ENCODE measurements at places on chromosomes 5 and 9.

- no peak for DNase-seq
Measured at GRCh38 chr9:4116723-4117460, 183.0 kb downstream of the GLIS3 start.

DNA sequence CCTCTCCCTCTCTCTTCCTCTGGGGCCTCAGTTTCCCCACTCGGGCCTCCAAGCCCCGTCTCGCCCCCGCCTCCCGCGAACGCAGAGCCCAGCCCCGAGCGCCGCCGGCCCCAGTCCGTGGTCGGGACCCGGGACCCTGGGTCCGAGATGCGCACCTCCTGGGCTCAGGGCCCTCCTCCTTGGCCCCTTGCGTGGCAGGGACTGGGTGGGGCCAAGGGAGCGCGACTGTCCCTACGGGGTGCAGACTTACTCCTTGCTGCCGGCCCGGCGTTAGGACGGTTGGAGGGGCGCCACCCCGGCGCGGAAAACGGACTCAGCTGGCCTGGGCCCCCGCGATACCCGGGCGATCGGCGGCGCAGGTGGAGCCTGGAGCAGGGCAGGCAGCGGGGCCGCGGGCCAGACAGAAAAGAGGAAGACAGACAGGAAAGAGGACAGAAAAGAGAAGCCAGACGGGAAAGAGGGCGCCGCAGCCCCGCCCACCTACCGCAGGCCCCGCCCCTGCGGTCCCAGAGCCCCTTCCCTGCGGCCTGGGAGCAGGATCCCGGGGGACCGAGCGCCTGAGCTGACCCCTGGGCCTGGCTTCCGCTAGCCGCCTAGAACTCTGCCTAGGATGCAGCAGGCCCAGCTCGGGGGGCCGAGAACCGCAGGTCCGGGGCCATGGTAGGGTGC lies at the start of gene GBGT1:
TSS of gene GBGT1 (minus strand) at position 411 of the 669 bp plus-strand sequence. CDS start 1,502 bp downstream, outside the sequence.
- DNase-seq, result no peak

GRCh38 chr5:13316176-13316575 lies 628.3 kb downstream of the DNAH5 start:
- DNase-seq, result no peak

DNA sequence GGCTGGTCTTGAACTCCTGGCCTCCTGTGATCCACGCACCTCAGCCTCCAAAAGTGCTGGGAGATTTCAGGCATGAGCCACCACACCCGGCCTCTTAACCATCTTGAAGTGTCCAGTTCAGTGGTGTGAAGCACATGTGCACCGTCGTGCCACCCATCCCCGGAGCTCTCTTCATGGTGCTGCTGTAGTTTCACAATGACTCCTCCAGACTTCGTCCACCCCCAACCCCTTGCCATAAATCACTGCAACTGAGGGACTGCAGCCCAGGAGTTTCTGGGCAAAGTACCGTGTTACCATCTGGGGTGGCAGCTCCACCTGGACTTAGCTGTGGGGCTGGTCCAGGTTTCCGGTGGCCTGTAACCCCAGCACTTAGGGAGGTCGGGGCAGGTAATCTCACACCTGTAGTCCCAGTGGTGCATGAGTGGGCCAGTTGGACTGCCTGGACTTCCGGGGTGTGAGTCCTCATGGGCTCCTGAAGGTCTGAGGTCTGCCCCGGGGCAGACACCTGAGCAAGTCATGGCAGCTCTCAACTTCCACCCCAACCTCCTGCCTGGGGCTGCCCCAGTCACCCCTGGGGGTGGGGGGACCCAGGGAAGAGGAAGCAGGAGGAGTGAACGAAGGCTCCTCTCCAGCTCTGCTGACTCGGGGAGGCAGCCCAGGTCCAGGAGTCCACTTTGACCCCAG lies 6.6 kb upstream of the N4BP3 start:
- no peak for DNase-seq

- no peak for DNase-seq
Measured at GRCh38 chr5:169115461-169116124, 185.3 kb downstream of the SLIT3 start.

DNA sequence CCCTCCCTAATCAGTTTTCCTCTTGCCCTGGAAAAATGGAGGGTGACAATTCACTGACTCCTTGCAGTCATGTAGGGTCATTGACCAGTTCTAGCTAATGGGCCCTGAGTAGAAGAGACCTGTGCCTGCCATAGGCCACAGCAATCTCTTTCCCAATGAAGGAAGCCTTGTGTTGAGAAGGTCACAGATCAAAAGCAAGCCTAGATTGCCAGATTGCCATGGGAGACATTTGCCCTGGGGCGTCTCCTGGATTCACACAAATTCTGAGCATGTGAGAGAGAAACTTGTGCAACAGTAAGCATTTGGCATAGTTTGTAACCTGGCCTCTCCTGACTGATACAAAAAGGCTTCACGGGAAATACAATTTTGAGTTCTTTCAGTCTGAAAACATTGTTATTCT lies 148.0 kb downstream of the NUDT12 start:
- no peak for DNase-seq

DNA sequence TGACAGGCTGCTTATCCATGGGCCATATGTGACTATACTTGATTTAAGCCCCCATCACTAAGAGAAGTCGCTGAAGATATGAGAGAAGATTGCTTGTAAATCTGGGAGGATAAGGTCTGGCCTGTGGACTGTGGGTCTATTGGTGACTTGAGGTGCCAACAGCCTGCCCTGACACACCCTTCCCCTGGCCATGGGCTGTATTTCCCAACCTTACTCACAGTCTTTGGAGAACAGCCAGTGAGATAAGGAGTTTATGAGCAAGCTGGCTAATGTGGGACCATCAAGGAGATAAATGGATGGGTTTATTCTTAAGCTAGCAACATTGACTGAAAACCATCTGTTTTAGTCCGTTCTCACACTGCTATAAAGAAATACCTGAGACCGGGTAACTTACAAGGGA lies 231.3 kb downstream of the ZSWIM6 start:
- no peak for DNase-seq

GRCh38 chr9:127083138-127083980 lies 39.1 kb downstream of the ANGPTL2 start:
- no peak for DNase-seq

GRCh38 chr5:42656651-42657015 lies 100.0 kb upstream of the CCDC152 start:
- no peak for DNase-seq

- DNase-seq, result no peak
Measured at GRCh38 chr5:19044931-19045695, 942.9 kb downstream of the CDH18 start.
